ENCODE measurements at places on chromosomes 3 and 15. TPM values are rescaled to one million over a fixed set of nuclear protein-coding genes. Genes with fewer than 3 reads are reported as not detected.

Gene INSYN1
- total RNA-seq: 2.5 TPM

Gene CCDC9B
- 18.8 TPM for total RNA-seq

Gene CCR9
- not detected for total RNA-seq

Gene SLC38A3
- total RNA-seq: not detected

Gene CRELD1
- 45.3 TPM for total RNA-seq

Gene SUSD5
- 5.7 TPM for total RNA-seq

Gene SEMA3G
- 0.26 TPM for total RNA-seq

Data from bronchial smooth muscle cell (primary cell).